ENCODE measurements at places on chromosomes 11 and 22. TPM values are rescaled to one million over a fixed set of nuclear protein-coding genes. Genes with fewer than 3 reads are reported as not detected.

F2 gene
- total RNA-seq, result 0.19 TPM

DNA sequence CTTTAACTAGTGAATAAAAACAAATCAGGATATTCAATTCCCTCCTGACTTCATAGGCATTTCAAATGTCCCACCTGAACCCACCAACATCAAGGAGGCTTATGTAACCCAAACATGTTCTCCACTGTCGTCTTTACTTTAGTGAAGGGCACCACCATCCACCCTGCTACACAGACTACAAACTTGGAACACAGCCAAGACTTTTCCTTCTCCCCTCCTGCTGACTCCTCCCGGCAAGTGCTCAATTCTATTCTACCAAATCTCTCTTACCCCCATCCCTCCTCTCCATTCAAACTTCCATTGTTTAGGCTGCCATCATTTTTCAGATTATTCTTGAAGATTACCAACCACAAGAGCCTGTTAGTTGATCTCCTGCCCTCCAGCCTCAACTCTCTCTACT lies 24.3 kb downstream of the SAAL1 start:
- H3K27me3 ChIP-seq, result no peaks in the 10 kb centered on the region
- no peak overlapping the region for H3K27ac ChIP-seq

- peaks cover 2% of the 10 kb centered on the region for H3K36me3 ChIP-seq
- H3K27ac ChIP-seq, result peak within 1 kb of the TSS; percentile 93
- peaks cover 17% of the 10 kb centered on the region for H3K4me1 ChIP-seq
- peak within 1 kb of the TSS; percentile 79 for H3K4me3 ChIP-seq
- H3K27me3 ChIP-seq, result no peaks in the 10 kb centered on the region
These were observed at the start of gene PICK1 for GRCh38 chr22:38056969-38057891. Gene PICK1 (plus strand): TSS chr22:38057404. CDS start chr22:38057810, 406 bp downstream.

DNA sequence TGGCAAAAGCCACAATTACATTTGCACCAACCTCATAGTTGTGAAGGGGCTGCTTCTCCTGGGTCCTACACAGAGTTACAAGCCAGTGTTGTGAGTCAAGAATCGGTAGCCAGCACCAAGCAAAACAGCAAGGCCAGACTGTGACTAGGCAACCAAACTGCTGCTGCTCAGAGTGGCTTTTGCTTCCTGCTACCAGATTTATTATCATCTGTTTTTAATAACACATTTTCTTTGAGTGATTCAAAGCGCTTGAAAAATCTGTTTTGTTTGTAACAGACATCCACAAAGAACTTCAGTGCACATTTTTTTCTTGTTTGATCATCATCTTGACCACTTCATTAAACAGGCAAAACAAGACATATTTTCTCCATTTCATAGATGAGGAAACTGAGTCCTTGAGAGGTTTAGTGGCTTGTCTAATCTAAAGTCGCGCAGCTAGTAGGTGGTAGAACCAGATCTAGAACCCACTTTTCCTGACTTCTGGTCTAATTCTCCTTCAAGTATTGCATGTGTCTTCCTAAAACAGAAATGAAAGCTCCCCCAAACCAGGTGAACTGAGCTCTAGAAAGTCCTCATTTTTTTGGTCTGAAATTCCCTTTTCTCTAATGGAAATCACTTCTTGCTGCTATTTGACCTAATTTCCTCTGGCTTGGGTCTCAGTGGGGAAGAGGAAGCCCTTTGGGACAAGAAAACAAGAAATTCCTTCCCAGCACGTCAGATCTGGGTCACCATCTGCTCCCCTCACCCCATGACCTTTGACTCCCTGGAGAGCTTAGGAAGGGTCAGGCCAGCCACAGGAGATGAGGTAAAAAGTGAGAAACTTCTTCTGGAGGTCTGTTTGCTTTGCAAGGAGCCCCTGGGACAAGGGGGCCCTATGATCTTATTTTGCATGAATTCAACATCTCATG lies 39.9 kb downstream of the CWC15 start:
- H3K36me3 ChIP-seq, result no peaks in the 10 kb centered on the region
- peaks cover 68% of the 10 kb centered on the region for H3K4me1 ChIP-seq
- H3K27ac ChIP-seq, result peak overlapping the region; percentile 92
- H3K4me3 ChIP-seq, result peak overlapping the region; percentile 18

- H3K36me3 ChIP-seq, result no peaks in the 10 kb centered on the region
- no peak for DNase-seq
- H3K4me1 ChIP-seq, result no peaks in the 10 kb centered on the region
- no peak overlapping the region for H3K27ac ChIP-seq
These were observed 73.2 kb downstream of the RAB38 start for GRCh38 chr11:88101881-88102597.

- H3K27me3 ChIP-seq, result no peaks in the 10 kb centered on the region
- H3K27ac ChIP-seq, result peak overlapping the region; percentile 53
- H3K4me3 ChIP-seq, result peak overlapping the region; percentile 89
- H3K4me1 ChIP-seq, result peaks cover 46% of the 10 kb centered on the region
- H3K36me3 ChIP-seq, result peaks cover 10% of the 10 kb centered on the region
These were observed 612 bp downstream of the GTSE1 start for GRCh38 chr22:46297151-46297812.

PKDREJ gene
- total RNA-seq, result 0.05 TPM

- DNase-seq, result no peak
- H3K27ac ChIP-seq, result peak overlapping the region; percentile 53
- peaks cover 57% of the 10 kb centered on the region for H3K4me1 ChIP-seq
- peaks cover 2% of the 10 kb centered on the region for H3K36me3 ChIP-seq
- no peak overlapping the region for H3K4me3 ChIP-seq
These were observed 16.5 kb downstream of the HIPK3 start for GRCh38 chr11:33273656-33274055.

Data from osteocyte (in vitro differentiated cells).